ENCODE measurements at places on chromosomes 4 and X.

- DNase-seq, result no peak
Observed at GRCh38 chr4:4418676-4419390, 31.9 kb downstream of the NSG1 start.

- no peak for DNase-seq
Observed at GRCh38 chr4:172857026-172857425, 311.6 kb upstream of the GALNT7 start.

- no peak for DNase-seq
Observed at GRCh38 chrX:145552643-145553042, 265.0 kb upstream of the SLITRK2 start.

GRCh38 chrX:34638116-34638515 is 19.0 kb downstream of the TMEM47 start:
- no peak for DNase-seq

- no peak for DNase-seq
Observed at GRCh38 chr4:90648791-90649190, 521.6 kb downstream of the CCSER1 start.

GRCh38 chrX:4547213-4547836 is 833.9 kb upstream of the PRKX start:
- DNase-seq, result peak; percentile 22

DNA sequence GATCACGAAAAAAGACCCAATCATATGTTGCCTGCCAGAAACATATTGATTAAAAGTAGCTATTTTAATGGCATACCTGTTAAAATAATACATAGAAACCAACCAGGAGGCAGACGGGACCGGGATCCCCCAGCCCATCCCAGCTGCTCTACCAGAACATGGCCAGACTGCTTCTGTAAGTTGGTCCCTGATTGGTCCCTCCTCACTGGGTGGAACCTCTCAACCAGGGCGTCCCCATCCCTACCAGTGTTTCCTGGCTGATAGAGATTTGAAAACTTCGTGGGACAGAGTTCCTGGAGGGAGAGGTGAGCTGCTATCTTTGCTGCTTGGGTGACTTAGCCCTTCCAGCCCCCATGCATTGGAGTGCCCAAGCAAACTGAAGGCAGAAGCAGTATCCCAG is 256.2 kb downstream of the TRAM1L1 start:
- no peak for DNase-seq

- DNase-seq, result no peak
Observed at GRCh38 chr4:32102896-32103295, 1382.7 kb downstream of the PCDH7 start.

DNA sequence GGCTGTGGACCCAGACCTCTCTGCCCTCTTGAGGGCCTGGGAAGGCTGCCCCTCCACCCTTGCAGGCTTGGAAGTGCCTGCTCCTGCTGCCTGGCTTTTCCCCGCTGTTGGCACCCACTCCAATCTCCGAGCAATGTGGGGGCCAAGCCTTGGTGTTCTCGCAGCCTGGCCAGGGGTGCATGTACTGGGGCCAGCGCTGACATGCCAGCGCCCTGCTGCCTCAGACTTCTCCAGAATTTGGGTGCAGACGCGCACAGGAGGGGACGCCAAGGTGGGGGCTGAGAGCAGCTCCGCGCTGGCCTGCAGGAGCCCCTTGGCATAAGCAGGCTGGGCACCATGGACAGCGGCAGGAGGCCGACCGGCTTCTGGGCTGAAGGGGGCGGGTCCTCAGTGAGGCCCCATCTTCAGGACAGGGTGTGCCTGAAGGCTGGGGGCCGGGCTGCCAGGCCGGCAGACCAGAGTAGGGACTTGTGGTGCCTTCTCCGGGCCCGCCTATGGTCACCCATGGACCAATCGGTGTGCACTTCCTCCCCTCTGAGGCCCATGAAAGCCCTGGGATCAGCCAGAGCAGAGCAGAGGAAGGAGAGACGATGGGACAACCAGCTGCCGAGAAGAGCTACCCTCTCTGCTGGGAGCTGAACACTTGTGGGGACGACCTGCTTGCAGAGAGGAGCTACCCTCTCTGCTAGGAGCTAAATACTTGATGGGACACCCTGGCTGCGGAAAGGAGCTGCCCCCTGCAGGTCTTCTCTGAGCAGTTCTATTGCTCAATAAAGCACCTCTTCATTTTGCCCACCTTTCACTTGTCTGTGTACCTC is 118.3 kb downstream of the DNAAF6 start:
- DNase-seq, result no peak

All from Panc1 (cell line).